ENCODE measurements at places on chromosomes 2 and 18.

DNA sequence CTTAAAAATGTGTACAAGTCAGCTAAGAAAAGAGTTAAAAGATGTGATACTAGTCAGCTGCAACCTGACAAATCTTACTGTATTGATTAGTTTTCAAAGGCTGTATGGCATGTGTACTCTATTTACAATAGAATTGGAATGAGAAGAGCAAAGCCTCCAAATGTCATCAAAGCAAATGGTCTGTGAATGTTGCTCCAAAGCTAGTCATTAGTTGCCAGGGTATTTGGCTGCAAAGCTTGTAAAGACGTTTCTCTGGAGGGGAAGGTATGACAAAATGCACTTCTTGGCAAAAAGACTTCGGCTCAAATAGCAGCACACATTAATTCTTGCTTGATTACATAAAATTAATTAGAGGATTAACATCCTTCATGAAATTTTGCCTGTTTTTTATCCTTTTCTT lies 59.3 kb downstream of the ETAA1 start:
- no peak for DNase-seq

DNA sequence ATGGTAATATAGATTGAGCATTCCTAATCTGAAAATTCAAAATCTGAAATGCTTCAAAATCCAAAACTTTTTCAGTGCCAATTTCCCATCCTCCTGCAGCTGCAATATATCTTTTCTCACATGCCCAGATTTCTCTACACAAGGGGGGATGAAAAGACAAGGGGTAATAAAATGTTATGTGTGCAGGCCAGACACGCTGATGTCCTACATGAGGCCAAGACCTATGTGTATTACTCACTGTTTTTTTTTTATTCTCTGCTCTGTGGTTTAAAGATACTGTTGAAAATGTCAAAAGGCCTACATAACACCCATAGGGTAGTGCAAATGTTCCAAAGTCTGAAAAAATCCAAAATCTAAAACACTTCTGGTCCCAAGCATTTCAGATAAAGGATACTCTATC lies 41.2 kb upstream of the CWC22 start:
- DNase-seq = no peak

GRCh38 chr2:177796654-177797415 lies 275.7 kb downstream of the PDE11A start:
- no peak for DNase-seq

DNA sequence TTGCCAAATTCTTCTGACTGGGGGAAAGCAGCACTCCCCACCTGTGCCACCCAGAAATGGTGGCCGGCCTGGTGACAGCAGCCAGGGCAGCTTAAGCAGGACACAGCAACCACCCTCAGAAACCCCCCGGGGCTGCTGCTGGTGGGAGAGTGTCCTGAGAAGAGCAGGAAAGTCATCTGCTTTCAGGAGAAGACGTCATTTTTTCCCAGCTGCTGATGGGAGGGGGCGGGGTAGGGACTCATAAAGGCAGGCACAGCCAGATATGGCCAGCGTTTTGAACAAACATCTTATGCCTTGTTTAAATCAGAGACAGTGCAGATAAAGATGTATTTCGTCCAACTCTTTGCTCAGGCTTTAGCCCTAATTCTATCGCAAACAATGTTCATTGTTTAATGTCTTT lies 139.5 kb downstream of the LRRC30 start:
- no peak for DNase-seq

GRCh38 chr2:178859730-178860129 lies 52.5 kb upstream of the TTN start:
- DNase-seq = no peak

- no peak for DNase-seq
These were observed 134.9 kb upstream of the REV1 start for GRCh38 chr2:99624677-99625076.

GRCh38 chr2:160505256-160505655 lies 11.6 kb upstream of the RBMS1 start:
- no peak for DNase-seq
